Urothelium cell line (cell line): ENCODE measurements at places on chromosomes 3 and 15.
A peak's percentile ranks its signal among the peaks of the same experiment; 100 is the strongest.

GRCh38 chr15:63043335-63044076 lies 959 bp downstream of the TPM1 start:
- no peak for DNase-seq

DNA sequence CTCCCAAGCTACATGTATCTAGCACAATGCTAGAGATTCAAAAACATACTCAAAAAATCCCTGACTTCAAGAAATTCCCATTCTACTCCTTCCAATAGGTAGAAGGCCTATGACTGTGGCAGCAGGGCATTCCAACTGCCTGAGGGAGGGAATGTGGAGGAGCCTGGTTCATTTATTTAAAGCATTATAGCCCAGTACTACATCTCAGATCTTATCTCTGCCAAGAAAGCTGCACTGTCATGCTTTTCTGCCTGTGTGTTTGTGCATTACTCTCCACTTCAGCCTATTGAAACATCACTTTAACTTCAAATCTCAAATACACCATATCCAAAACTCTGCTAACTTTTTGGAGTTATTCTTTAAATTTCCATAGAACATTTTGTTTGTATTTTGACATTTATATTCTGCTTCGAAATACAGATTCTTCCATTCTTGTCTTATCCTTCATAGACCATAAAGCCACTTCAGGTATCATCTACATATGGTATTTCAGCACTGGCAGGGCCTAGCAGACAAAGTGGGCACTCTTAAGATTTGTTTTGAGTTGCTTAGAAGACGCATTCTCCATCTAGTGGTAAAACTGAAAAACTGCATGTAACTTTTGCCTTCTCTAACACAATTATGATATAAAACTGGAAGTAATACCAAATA lies 59.1 kb upstream of the NEDD4 start:
- peak; percentile 46 for DNase-seq

DNA sequence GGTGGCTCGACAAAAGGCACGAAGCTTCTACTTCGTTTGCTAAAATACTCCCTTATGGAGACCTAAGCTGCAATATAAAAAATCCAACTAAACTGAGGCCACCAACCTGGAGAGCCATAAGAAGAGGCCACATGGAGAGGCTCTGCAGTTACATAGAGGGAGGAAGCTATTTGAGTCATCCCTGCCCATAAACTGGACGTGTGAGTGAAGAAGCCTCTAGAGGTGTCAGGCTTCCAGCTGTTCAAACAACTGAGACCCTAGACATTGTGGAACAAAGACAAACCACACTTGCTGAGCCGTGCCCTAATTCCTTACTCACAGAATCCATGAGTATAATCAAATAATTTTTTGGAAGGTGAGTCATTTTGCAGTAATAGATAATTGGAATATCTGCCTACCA lies 50.2 kb upstream of the GMNC start:
- peak; percentile 11 for DNase-seq

GRCh38 chr15:48675436-48675835 lies 29.9 kb upstream of the FBN1 start:
- no peak for DNase-seq

GRCh38 chr15:37181339-37181738 lies 81.0 kb upstream of the MEIS2 start:
- no peak for DNase-seq

GRCh38 chr3:10926256-10926810 lies 66.2 kb upstream of the SLC6A1 start:
- DNase-seq = no peak
